ENCODE measurements at places on chromosomes 5 and 9. TPM values are rescaled to one million over a fixed set of nuclear protein-coding genes. Genes with fewer than 3 reads are reported as not detected.

The SLC46A2 gene
- not detected for total RNA-seq

The CDX1 gene
- not detected for total RNA-seq

The IL31RA gene
- total RNA-seq = not detected

The DIMT1 gene
- 52.2 TPM for total RNA-seq

The PTGR1 gene
- 4.7 TPM for total RNA-seq

The PDCD1LG2 gene
- total RNA-seq = 0.43 TPM

The RASEF gene
- not detected for total RNA-seq

The TMEM245 gene
- total RNA-seq = 24.0 TPM

The GAS1 gene
- 0.21 TPM for total RNA-seq

The PCDHB4 gene
- not detected for total RNA-seq

The PNPLA7 gene
- 3.1 TPM for total RNA-seq

The GLT6D1 gene
- total RNA-seq = not detected

The SLIT3 gene
- total RNA-seq = 7.3 TPM

The EPB41L4B gene
- 0.33 TPM for total RNA-seq

All from activated CD4-positive, alpha-beta T cell treated with anti-CD3 and anti-CD28 coated beads for 36 hours (primary cell).